ENCODE measurements at places on chromosomes 16 and 17.

GRCh38 chr17:78124836-78125137 is 3.8 kb downstream of the TMC6 start:
- H3K4me1 ChIP-seq = peaks cover 83% of the 10 kb centered on the region
- DNase-seq = no peak
- H3K36me3 ChIP-seq = peaks cover 52% of the 10 kb centered on the region
- H3K4me3 ChIP-seq = no peak overlapping the region
- peak overlapping the region; percentile 81 for H3K27ac ChIP-seq

GRCh38 chr17:4843321-4844000 is 10.3 kb downstream of the MINK1 start:
- H3K27ac ChIP-seq = no peak overlapping the region
- no peaks in the 10 kb centered on the region for H3K27me3 ChIP-seq
- no peak overlapping the region for H3K4me3 ChIP-seq

- DNase-seq = no peak
- H3K36me3 ChIP-seq = no peaks in the 10 kb centered on the region
Measured at GRCh38 chr17:78374631-78375274, 3.7 kb upstream of the PGS1 start.

- peaks cover 27% of the 10 kb centered on the region for H3K4me1 ChIP-seq
- peaks cover 5% of the 10 kb centered on the region for H3K36me3 ChIP-seq
- DNase-seq = no peak
Measured at GRCh38 chr16:81551821-81552304, 107.3 kb downstream of the CMIP start.

- H3K36me3 ChIP-seq = no peaks in the 10 kb centered on the region
- peaks cover 5% of the 10 kb centered on the region for H3K4me1 ChIP-seq
- H3K27me3 ChIP-seq = peaks cover 11% of the 10 kb centered on the region
- no peak overlapping the region for H3K27ac ChIP-seq
Measured at GRCh38 chr17:73645050-73645871, 1.0 kb upstream of the SDK2 start.

GRCh38 chr16:58222532-58223316 is 24.8 kb upstream of the CSNK2A2 start:
- DNase-seq = no peak
- H3K27me3 ChIP-seq = no peaks in the 10 kb centered on the region
- no peak overlapping the region for H3K27ac ChIP-seq
- H3K4me3 ChIP-seq = no peak overlapping the region

DNA sequence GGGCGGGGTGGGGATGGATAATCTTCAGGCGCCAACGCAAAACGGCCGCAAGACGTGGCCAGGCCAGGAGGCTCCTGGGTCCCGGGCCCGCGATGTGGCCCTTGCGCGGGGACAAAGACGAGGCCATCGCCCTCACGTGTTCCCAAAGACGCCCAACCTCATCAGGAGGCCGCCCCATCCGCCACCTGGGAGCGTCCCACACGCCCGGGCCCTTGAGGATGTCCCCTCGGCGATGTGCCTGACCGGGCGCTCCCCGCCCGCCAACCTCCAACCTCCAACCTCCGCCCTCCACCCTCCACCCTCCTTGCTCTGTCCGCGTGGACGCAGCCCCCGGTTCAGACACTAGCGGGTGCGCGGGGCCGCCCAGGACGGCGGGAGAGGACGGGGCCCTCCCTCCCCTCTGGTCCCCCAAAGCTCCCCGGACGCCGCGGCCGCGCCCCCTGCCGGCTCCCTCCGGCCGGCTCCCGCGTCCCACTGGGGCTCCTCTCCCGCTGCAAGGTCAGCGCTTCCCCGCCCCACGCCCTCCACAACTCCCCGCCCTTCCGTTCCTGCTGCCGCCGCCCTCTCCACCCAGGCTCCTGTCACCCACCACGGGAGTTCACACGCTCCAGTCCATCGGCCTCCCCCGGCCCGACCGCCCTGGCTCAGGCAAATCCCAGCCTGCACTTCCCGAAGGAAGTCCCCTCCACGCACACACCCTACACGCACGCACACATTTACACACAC is 250.8 kb upstream of the RPL38 start:
- no peak overlapping the region for H3K4me3 ChIP-seq
- peak; percentile 15 for DNase-seq
- H3K27ac ChIP-seq = no peak overlapping the region
- peaks cover 5% of the 10 kb centered on the region for H3K27me3 ChIP-seq

GRCh38 chr17:9977180-9977575 is 72.1 kb upstream of the RCVRN start:
- no peaks in the 10 kb centered on the region for H3K4me1 ChIP-seq
- H3K36me3 ChIP-seq = no peaks in the 10 kb centered on the region
- H3K27ac ChIP-seq = no peak overlapping the region
- no peaks in the 10 kb centered on the region for H3K27me3 ChIP-seq
- H3K4me3 ChIP-seq = no peak overlapping the region

GRCh38 chr16:50390914-50391716 is 22.3 kb upstream of the BRD7 start:
- no peaks in the 10 kb centered on the region for H3K27me3 ChIP-seq
- no peak overlapping the region for H3K27ac ChIP-seq
- no peak overlapping the region for H3K4me3 ChIP-seq
- peaks cover 8% of the 10 kb centered on the region for H3K4me1 ChIP-seq
- no peaks in the 10 kb centered on the region for H3K36me3 ChIP-seq

- no peaks in the 10 kb centered on the region for H3K27me3 ChIP-seq
- H3K4me3 ChIP-seq = no peak overlapping the region
- H3K4me1 ChIP-seq = peaks cover 4% of the 10 kb centered on the region
- DNase-seq = no peak
Measured at GRCh38 chr17:30389756-30390300, 11.1 kb downstream of the CPD start.

- H3K4me1 ChIP-seq = no peaks in the 10 kb centered on the region
- H3K36me3 ChIP-seq = no peaks in the 10 kb centered on the region
- no peak overlapping the region for H3K27ac ChIP-seq
Measured at GRCh38 chr16:74288065-74288464, 8.5 kb upstream of the PSMD7 start.

DNA sequence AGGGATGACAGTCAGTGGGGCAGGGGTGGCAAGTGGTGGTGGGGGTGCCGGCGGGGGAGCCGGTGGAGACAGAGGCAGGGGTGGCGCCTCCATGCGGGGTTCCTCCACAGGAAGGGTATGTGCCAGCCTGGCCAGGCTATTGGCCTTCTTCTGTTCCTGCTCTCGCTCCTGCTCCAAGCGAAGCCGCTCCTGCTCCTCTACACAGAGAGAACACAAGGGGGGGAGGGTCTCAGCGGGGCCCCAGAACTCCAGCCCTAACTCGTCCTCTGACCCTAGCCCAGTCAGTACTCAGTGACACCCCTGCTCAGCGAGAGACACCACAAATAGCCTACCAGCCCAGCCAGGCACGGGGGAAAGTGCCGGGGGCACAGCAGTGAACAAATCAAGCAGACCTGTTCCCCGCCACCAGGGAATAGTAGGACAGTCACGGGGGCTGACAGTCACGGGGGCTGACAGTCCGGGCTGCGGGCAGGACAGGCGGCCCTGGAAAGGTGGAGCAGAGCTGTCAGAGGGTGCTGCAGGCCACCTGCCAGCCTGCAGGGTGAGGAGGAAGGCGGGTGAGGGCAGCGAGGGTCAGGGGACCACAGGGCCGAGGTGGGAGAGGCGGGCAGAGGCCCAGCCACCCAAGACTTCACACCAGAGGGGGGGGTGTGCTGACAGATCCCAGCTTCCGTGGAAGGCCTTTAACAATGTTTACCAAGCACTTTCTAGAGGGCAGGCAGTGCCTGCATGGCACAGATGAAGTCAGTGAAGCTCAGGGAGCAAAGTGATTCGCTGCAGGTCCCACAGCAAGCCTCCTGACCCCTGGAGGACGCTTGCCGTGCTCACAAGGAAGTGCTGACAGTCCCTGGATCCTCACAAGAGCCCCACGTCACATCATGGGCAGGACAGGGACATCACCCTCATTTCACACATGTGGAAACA is 5.3 kb downstream of the MNT start:
- no peak for DNase-seq
- H3K27me3 ChIP-seq = no peaks in the 10 kb centered on the region
- no peak overlapping the region for H3K27ac ChIP-seq
- no peaks in the 10 kb centered on the region for H3K36me3 ChIP-seq
- no peak overlapping the region for H3K4me3 ChIP-seq

GRCh38 chr17:43013296-43013695 is 6.7 kb downstream of the IFI35 start:
- peaks cover 2% of the 10 kb centered on the region for H3K4me1 ChIP-seq
- peaks cover 23% of the 10 kb centered on the region for H3K36me3 ChIP-seq
- H3K27me3 ChIP-seq = no peaks in the 10 kb centered on the region
- H3K27ac ChIP-seq = no peak overlapping the region
- DNase-seq = no peak

DNA sequence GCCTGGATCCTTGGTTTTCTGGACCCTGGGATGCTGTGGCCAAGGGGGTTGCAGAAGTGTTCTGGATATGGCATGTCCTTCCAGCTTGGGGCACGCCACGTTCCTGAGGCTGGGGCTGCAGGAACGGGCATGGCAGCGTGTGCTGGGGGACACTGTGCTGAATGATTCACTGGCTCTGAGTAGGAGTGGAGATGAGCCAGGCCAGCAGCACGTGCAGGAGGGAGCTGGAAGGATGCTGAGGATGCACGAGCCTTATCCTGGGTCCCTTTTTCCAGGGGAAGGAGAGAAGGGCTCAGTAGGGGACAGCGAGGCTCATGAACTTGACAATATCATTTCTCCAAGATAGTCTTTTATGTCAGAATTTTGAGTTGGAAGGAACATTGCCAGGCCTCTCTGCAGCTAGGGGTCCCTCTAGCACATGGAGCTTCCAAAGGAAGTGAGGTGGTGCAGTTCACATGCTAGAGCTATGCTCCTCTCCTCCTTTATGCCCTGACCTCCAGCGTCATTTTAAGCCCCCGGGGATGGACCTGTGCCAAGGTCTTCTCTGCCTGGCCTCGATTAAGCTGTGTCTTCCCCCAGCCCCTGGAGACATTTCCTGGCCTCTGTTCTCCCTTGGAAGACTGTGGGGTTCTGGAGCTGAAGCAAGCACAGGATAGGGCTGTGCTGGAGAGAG is 125.9 kb downstream of the OR1D5 start:
- no peak overlapping the region for H3K4me3 ChIP-seq
- H3K36me3 ChIP-seq = peaks cover 5% of the 10 kb centered on the region
- DNase-seq = no peak
- peaks cover 4% of the 10 kb centered on the region for H3K4me1 ChIP-seq
- H3K27me3 ChIP-seq = no peaks in the 10 kb centered on the region
- H3K27ac ChIP-seq = no peak overlapping the region

DNA sequence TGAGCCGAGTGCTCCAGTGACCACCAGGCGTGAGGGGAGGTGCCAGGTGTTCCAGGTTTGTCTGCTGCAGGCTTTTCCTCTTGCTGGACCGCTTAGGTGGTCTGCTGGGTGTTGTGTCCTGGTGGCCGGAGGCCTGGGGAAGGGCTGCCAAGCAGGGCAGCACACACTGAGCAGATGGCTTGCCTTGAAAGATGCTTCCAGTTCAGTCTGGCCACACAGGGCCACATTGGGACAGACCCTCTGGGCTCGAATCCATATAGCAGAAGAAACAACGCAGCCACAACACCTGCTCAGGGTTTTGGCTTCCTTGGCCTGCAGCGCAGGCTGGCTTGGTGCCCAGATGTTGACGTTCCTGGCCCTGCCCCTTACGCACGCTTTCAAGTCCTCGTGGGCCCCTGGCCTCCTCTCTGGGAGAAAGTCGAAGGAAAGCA is 24.8 kb downstream of the GINS2 start:
- peaks cover 50% of the 10 kb centered on the region for H3K36me3 ChIP-seq
- no peak overlapping the region for H3K4me3 ChIP-seq
- H3K27ac ChIP-seq = no peak overlapping the region

DNA sequence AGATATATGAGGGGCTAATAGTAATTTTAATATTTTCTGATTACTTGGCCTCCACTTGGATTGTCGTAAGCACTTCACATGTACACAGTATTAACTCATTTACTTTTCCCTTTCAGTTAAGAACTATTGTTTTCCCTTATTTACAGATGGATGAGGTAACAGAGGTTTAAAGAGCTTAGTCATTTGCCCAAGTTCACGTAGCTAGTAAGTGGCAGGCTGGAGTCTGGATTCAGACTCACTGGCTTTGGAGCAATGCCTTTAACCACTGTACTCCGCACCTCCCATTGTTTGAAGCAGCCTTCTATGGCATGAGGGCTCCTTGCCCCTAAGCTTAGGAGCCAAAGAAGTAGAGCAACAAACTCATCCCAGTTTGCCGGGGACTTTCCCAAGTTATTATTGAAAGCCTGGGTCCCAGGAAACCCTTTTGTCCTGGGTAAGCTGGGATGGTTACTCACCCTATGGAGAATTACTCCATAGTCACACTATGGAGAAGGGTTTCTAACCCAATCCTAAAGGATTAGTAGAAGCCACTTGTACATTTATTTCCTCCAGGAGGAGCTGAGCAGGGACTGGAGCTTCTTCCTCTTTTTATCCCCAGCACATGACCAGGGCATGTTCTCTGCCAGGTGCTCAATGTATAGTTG is 12.3 kb downstream of the FOXL1 start:
- H3K4me3 ChIP-seq = no peak overlapping the region
- no peak overlapping the region for H3K27ac ChIP-seq
- peaks cover 5% of the 10 kb centered on the region for H3K27me3 ChIP-seq
- H3K4me1 ChIP-seq = no peaks in the 10 kb centered on the region
- H3K36me3 ChIP-seq = no peaks in the 10 kb centered on the region

DNA sequence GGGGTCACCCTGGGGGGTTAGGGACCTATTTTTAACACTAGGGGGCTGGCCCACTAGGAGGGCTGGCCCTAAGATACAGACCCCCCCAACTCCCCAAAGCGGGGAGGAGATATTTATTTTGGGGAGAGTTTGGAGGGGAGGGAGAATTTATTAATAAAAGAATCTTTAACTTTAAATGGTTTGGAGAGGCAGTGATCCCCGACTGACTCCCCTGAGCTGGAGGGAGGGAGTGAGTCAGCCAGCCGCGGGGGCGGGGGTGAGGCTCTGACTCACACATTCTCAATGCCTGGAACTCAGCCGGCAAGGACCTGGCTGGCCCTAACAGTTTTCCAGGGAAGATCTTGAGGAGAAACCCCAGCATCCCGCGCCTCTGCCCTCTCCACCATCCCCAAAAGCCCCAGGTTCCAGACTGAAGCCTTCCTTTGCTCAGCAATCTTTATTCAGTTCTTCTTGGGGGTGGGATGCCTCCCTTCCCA is 1.5 kb downstream of the HCFC1R1 start:
- H3K27ac ChIP-seq = peak overlapping the region; percentile 90
- H3K4me3 ChIP-seq = no peak overlapping the region
- peaks cover 18% of the 10 kb centered on the region for H3K36me3 ChIP-seq
- H3K4me1 ChIP-seq = peaks cover 51% of the 10 kb centered on the region
- no peaks in the 10 kb centered on the region for H3K27me3 ChIP-seq

- H3K4me1 ChIP-seq = no peaks in the 10 kb centered on the region
- no peak for DNase-seq
- H3K4me3 ChIP-seq = no peak overlapping the region
- no peaks in the 10 kb centered on the region for H3K27me3 ChIP-seq
- no peaks in the 10 kb centered on the region for H3K36me3 ChIP-seq
Measured at GRCh38 chr16:4216596-4216995, 25.3 kb downstream of the SRL start.

GRCh38 chr16:27678955-27679354 is 129.0 kb downstream of the KATNIP start:
- no peaks in the 10 kb centered on the region for H3K27me3 ChIP-seq
- DNase-seq = no peak
- H3K4me1 ChIP-seq = no peaks in the 10 kb centered on the region
- no peaks in the 10 kb centered on the region for H3K36me3 ChIP-seq
- H3K27ac ChIP-seq = no peak overlapping the region

Data from CD4-positive, alpha-beta memory T cell (primary cell).